Immature natural killer cell (primary cell): ENCODE measurements at places on chromosomes 7 and 10. TPM values are rescaled to one million over a fixed set of nuclear protein-coding genes. Genes with fewer than 3 reads are reported as not detected.

Gene FEZF1
- polyA plus RNA-seq = not detected

Gene MRPL32
- 37.7 TPM for polyA plus RNA-seq

Gene TECPR1
- 12.3 TPM for polyA plus RNA-seq

Gene CUBN
- not detected for polyA plus RNA-seq

Gene UCN3
- polyA plus RNA-seq = not detected

Gene OR2A1
- polyA plus RNA-seq = not detected

Gene EVX1
- not detected for polyA plus RNA-seq

Gene CNNM1
- not detected for polyA plus RNA-seq

Gene RBAK
- polyA plus RNA-seq = 4.1 TPM

Gene SLC26A4
- polyA plus RNA-seq = not detected

Gene LRCH4
- 125 TPM for polyA plus RNA-seq

Gene SLC18A3
- not detected for polyA plus RNA-seq

DNA sequence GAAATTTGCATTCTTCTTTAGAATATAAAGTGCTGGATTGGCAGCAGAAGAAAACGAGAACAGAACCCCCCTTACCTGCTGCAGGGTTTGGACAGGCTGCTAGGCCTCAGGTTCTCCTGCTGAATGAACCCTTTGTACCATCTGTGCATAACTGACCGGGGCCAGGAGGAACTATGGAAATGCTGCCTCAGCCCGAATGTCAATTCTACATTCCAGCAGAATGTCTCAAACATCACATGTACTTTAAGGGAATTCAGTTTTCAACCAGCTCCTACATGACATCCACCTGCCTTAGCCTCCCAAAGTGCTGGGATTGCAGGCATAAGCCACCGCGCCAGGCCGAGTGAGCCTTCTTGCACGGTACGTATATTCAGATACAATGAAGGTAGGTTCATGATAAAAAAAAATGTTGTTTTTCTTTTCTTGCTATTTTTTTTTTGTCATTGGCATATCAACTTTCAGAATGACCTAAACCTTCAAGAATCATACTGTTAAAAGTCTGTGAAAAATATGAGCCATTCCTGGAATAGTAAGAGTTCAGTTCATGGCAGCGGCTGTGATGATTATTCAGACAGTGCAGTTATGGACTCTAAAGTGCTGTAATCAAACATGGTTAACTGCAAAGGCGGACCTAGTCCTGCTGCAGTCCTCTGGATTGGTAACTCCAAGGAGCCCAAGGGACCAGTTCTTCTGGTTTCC lies 84.4 kb upstream of the TNS3 start:
- DNase-seq = no peak

- no peak for DNase-seq
Observed at GRCh38 chr10:49751216-49751615, 10.9 kb downstream of the OGDHL start.

DNA sequence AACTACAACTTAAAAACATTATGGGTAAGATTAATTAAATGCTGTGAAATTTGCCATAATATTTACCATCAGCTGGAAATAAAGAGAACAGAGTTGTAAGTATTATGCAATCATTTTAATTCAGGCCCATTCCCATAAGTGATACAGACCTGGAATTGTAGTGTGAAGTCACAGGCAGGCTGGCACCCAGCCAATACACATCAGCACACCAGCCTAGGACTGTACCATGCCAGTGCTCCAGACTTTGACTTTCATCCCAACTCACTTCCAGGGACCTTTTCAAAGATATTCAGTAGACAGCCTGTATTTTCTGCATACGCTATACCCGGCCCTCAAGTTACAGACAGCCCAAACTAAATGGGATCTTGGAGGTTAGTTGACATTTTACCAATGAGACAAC lies 143.3 kb downstream of the TES start:
- DNase-seq = no peak

DNA sequence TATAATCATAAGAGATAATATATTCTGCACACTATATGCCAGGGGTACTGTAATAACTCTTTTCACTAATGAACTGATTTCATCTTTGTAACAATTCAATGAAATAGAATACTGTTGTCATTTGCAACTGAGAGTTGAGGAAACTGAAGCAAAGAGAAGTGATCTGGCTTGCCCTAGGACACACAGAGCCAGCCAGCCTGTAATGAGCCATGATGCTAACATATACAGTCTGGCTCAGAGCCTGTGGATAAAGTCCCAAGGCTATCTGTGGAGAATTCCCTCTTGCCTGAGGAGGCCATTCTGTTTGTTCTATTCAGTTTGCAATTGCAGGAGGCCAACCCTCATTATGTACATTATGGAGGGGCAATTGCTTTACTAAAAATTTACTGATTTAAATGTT lies 241.3 kb downstream of the CXCL12 start:
- DNase-seq = no peak

GRCh38 chr10:35780970-35781642 lies 139.0 kb upstream of the FZD8 start:
- no peak for DNase-seq

DNA sequence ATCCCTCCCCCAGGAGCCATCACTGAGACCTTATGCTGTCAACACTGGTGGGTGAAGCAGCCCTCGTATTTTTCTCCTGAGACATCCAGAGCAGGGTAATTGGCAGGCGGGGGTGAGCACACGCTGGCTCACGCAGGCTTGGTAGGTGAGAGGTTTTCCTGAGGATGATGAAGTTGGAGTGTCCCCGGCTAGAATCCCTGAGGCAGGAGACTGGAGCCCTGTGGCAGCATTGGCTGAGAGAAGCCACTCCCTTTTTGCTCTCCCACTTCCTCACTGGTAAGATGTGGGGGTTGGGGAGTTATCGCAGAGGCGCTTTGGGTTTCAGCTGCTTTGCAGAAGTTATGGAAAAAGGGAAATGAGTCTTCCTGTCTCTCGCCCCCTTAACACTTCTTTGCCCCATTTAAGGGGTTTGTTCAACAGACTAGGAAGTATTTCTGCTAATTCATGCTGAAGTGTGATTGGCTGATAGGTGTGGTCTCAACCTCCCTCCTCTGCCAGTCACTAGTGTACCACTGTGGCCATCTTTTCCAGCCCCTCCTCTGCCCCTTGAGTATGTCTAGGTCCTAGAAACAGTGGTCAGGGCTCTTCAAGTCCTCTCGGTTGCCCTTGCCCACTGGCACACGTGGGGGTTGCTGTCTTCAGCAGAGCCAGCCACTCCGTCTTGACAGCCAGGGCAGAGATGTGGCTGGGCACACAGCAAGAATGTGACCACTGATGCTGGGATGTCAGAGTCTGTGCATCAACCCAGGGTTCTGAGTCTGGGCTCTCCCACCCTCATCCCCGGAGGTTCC lies 5.7 kb downstream of the ARPC1B start:
- peak; percentile 37 for DNase-seq

- no peak for DNase-seq
Observed at GRCh38 chr7:140869430-140869829, 55.3 kb downstream of the BRAF start.

GRCh38 chr10:60203993-60204618 lies 185.6 kb downstream of the ANK3 start:
- no peak for DNase-seq

- DNase-seq = no peak
Observed at GRCh38 chr7:35467456-35467978, 213.6 kb upstream of the TBX20 start.

GRCh38 chr7:2068693-2069471 lies 163.9 kb downstream of the MAD1L1 start:
- DNase-seq = no peak

DNA sequence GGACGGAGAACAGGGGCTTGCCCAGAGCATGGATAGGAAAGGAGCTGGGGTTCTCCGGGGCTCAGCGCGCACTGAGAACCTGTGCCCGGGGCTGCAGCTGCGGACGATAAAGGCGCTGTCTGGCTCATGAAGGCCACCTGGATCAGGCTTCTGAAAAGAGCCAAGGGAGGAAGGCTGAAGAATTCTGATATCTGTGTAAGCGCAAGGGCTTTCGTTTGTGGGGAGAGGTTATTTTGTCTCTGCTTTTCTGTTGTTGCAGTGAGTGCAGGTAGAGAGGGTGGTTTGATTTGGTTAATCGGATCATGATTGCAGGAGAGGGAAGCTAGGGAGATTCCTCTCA lies 250.5 kb downstream of the NSUN6 start:
- no peak for DNase-seq

- DNase-seq = peak; percentile 81
Observed at GRCh38 chr10:62637249-62638061, 167.1 kb upstream of the ADO start.

DNA sequence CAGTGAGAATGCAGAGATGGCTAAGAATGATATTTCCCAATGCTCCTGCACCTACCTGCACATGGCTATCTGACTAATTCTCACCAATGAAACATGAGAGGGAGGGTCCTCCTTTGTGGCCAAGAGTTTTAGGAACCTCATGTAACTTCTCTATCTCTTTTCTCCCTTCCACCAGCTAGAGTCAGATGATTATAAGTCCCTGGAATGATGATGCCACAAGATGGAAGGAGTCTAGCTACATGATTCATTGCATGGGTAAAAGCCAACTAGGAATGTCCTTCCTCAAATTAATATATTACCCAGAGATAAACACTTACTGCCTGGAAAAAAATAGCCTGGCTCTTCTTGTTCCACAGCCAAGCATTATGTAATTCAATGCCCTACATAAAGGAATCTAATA lies 55.1 kb upstream of the AASS start:
- no peak for DNase-seq

GRCh38 chr7:81925530-81925929 lies 155.7 kb upstream of the HGF start:
- DNase-seq = no peak

GRCh38 chr10:112004075-112004474 lies 179.5 kb downstream of the GPAM start:
- DNase-seq = no peak

DNA sequence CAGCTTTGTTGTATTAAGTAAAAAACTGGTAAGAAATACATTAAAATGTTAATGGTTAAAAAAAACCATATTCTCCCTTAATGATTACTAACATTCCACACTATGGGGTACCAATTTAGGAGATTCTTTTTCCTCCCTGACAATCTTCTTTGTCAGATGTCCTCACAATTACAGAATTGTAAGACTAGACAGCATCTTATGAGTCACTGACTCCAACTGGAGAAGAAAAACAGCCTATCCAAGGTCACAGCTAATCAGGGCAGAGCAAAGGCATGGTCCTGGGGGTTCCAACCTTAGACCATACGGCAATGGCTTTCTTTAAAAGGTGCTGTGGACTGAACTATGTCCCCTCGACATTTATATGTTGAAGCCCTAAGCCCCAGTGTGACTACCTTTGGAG lies 127.6 kb downstream of the DLG5 start:
- DNase-seq = no peak
